ENCODE measurements at places on chromosomes 7 and 10. TPM values are rescaled to one million over a fixed set of nuclear protein-coding genes. Genes with fewer than 3 reads are reported as not detected.

DNA sequence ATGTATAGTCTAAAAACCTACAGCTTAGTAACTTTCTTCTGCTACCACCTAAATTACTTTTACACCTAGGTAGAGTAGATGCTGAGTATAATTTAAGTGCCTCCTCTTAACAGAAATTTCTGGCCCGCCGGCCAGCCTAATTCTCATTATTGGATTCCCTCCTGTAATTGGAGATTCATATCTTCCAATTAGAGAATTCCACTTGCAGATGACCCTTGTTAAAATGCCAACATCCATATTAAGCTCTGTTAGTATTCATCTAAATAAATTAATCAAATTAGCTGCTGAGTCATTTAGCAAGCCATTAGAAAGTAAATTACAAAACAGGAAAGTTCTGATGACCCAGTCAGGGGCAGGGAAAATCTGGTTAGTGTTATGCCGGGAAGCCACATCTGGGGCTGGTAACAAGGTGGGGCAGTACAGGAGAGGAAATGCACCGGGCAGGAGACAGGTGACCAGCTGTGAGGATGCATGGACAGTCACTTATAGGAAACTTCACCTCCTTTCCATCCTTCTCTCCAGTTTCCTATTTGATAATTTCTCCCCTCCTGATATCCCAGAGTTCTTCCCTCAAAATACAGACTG is 82.8 kb downstream of the ORC5 start:
- DNase-seq, result no peak

GRCh38 chr7:112665709-112666108 is 124.5 kb downstream of the TMEM168 start:
- no peak for DNase-seq

DNA sequence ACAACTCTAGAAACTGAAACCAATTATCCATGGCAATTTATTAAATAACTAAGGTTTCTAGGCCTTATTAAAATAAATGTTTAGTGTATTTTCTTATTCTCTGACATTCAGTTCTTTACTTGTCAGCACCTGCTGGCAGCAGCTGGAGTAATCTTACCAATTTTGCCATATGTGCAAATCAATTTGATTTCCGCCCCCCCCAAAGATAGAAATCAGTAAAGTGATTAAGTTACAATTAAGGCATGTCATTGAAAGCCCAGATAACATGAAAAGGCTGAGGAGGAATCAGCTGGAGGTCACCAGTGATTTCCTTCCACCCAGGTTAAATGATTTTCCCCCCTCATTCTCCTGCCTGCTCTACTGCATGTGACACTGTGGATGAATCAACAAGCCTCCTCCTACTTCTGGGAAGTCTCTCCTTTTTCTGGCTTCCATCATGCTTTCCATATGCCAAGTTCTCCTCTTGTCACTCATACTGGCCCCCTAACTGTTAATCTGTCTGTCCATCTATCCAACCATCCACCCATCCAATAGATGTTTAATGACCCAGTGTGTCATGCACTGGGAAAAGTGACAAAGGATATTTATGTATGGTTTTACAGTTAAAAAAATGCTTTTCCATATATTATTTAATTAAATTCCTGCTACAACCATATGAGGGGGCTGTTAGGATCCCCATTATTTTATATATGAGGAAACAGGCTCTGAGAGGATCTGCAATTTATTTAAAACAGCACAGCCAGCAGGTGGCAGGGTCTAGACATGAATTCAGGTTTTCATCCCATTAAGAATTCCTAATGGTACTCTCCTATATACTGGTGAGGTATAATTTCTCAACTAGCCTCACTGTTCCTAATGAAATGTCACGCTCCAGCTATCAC is 116.5 kb downstream of the ATXN7L1 start:
- DNase-seq, result no peak

DNA sequence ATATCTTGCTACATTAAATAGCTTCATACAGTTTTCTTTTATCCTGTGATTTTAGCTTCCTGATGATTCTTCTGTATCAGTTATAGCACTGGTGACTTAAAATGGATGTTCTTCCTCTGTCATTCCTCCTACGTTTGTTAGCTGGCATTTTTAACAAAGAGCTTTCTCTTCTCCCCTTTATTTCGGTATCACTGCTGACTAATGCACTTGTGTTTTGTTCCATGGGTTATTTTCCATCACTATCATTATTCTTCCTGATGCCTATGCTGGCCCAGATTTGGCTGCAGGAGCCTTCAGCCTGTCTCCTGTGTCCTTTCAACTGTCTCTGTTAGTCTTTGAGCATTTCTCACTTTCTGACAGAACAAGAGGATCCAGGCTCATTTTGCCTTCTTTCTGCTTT is 13.1 kb downstream of the BMS1 start:
- DNase-seq, result no peak

- no peak for DNase-seq
Measured at GRCh38 chr10:97921581-97922021, 72.0 kb downstream of the GOLGA7B start.

DNA sequence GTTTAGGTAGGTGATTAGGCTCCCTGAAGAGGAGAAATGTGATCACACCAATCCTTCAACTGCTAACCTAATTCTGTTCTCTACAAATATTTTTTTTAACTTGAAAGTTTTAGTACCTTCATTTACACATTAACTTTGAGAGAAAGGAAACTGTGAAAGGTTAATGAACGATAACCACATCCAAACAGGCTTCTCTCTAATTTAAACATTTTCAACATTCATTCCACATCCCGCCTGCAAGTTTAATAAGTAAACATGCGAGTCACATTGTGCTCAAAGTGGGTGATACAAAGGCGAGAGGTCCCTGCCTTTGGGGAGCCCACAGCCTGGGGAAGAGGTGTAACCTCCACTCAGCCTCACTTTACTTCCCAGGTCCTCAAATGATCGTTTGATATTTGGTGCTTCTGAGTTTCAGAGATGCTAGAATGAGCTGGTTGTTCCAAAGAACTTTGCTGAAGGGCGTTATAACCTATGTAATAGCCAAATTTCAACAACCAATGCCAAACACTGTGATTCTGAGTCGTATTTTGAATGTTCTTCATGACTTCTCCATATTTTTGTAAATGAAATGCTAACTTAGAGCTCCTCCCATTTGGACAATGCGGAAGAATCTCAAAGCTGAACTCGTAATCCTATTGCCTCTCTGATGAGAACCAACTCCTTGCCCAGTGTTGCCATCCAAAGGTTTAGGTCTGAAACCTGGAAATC is 47.5 kb downstream of the DENND2A start:
- no peak for DNase-seq

DNA sequence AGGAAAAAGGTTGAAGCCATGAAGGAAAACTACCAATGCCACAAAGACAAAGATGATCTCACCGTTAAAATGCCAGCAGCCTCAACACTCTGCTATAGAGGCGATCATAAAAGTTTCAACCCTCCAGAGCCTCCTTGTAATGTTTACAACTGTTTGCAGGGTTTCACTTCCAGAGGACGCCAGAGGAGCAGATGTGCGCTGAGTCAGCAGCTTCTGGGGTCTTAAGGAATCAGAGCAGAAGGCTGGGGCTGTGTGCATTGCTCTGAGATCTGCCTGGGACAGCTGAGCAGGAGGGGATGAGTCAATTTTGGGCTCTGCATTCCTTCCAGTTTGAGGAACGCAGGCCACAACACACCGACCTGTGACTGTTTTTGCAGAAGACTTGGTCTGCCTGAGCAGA is 98.3 kb downstream of the TMEM130 start:
- no peak for DNase-seq

DNA sequence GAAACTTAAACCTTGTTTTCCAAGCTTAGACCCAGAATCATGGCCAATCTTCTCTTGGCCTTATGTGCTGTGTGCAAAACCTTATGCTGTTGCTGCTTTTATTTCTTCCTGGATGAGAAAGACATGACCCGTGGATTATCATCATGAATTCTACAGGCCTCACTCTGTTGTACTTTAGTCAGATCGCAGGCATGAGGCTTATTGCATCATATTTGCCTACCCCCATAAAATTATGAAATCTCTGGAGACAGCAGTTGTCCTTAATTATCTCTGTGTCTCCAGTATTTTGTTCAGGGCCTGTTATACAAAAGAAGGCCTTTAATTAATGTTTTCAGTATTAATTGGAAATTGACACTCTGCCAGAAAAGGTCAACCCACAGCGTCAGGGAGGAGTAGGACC is 71.6 kb downstream of the PLCE1 start:
- DNase-seq, result no peak

DNA sequence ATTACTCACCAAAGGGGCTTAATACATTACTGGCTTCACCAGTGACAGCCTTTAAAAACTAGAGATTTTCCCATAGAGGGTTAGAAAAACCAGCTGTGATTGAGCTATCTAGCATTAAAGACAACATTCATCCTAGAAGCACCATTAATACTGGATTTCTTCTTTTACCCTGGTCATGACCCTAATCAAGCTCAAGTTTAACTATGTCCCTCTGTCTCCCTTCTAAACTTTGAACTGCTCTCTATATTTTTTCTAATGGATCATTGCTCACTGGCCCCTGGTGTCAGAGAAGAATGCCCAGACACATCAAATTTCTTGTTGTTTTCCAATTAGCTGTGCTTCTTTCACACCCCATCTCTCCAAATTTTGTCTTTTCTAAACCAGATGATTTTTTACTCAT is 1101.3 kb downstream of the XPNPEP1 start:
- DNase-seq, result no peak

- DNase-seq, result no peak
Measured at GRCh38 chr10:33573606-33574005, 239.1 kb upstream of the NRP1 start.

GRCh38 chr10:9010931-9011670 is 956.6 kb downstream of the GATA3 start:
- DNase-seq, result no peak

- no peak for DNase-seq
Measured at GRCh38 chr10:60974463-60975149, 30.6 kb upstream of the RHOBTB1 start.

C7orf33 gene
- total RNA-seq, result not detected

C7orf57 gene
- 0.64 TPM for total RNA-seq

ADCY1 gene
- 0.35 TPM for total RNA-seq

RET gene
- 0.44 TPM for total RNA-seq

KIF11 gene
- 9.6 TPM for total RNA-seq

ZCCHC24 gene
- 15.8 TPM for total RNA-seq

ACBD7 gene
- not detected for total RNA-seq

TMEM176B gene
- total RNA-seq, result not detected
